ENCODE measurements at places on chromosomes 4 and X.

- DNase-seq: no peak
Observed at GRCh38 chr4:3709846-3710441, 56.2 kb upstream of the ADRA2C start.

DNA sequence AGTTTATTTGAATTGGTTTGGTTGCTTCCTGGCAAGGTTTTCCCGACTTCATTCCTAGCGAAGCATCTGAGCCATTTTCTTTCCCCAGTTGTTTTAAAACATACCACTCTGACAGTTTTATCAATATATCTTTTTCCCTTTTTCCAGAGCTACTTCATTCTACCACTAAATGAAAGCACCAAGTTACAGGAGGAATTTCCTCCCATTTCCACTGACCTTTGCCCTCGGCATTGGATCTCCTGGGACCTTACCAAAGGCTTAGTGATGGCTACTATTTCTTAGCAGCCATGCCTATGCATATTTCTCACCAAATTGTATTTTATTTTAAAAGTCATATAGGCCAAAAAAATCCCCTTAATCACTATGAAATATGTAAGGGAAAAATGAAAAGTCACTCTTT is 150.5 kb downstream of the ZNF330 start:
- DNase-seq: no peak

DNA sequence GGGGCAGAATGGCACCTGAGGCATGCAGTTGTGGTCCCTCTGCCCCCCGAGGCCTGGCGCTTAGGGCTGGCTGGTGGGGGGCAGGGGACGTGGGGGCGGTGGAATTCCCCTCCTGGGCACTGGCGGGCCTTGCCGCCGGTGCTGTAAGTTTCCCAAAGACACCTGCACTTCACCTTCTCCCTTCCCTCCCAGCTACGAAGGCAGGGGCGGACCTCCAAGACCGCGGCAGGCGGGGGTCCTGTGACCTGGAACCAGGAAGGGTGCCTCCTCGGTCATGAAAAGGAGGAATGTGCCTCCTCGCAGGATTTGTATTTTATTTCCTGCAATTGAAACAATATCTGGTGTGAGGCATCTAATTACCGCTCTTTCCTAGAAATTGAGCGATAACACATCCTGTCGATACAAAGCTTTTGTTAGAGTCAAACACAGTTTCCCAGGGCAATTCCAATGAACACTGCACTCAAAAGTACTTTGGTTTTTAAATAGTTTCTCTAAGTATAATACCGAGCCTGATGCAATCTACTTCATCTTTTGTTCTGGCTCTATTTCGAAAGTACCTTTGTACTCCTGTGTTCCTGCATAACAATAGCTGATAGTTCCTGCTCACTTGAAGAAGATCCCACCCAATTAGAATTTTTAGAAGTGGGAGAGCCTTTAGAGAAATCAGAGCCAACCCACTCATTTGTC is 12.3 kb upstream of the ADRA2C start:
- DNase-seq: no peak

- no peak for DNase-seq
Observed at GRCh38 chr4:30717208-30718020, 2.8 kb upstream of the PCDH7 start.

GRCh38 chr4:39664828-39665731 is 26.4 kb upstream of the SMIM14 start:
- no peak for DNase-seq

- no peak for DNase-seq
Observed at GRCh38 chrX:151596282-151596681, 32.8 kb downstream of the PASD1 start.

GRCh38 chrX:48904180-48904579 is 6.5 kb downstream of the PQBP1 start:
- DNase-seq: no peak

DNA sequence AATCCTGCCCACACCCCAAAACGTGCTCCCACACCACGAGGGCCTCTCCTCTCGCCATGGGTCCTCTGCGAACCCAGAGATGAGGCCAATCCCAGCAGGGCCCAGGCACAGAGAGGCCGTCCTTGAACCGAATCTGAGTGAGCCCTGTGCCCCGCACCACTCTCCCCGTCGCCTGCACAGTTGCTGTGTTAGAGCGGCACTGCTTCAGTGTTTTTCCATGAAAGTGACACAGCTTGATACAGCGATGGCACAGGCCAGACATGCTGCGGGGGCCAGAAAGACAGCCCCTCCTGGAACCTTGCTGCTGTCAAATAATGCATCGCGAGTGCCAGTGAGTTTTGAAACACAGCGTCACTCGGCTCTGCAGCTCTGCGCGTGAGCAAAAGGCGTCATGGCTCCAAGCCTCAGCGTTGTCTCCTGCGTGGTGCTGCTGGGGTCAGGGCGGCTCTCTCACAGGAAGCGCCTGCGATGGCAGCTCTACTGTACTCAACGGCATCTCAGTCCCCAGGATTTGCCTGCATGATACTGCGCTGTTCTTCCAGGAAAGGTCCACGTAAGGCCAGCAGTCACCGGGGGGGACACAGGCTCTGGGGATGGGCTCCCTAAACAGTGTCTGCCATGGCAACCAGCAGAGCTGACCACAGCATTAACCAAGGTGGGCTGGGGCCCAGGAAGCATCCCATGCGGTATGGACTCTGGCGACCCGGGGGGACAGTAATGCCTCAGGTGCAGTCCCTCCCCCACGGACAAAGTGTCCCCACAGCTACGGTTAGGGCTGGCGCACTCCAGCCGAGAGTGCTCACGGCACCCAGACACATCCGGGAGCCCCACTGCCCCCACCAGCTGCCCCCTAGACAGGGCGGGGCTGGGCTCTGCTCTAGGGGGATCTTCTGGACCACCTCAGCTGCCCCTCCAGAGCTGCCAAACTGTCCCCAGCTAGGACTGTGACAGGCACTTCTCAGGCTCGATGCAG is 63.1 kb downstream of the ACOX3 start:
- no peak for DNase-seq

- no peak for DNase-seq
Observed at GRCh38 chr4:118985170-118986000, 96.7 kb downstream of the SYNPO2 start.

Measured in stimulated activated naive CD4-positive, alpha-beta T cell (primary cell).